ENCODE measurements at places on chromosomes 1 and 21.
A peak's percentile ranks its signal among the peaks of the same experiment; 100 is the strongest.

- no peak for DNase-seq
These were observed 184.9 kb upstream of the ATP1B1 start for GRCh38 chr1:168921629-168922028.

DNA sequence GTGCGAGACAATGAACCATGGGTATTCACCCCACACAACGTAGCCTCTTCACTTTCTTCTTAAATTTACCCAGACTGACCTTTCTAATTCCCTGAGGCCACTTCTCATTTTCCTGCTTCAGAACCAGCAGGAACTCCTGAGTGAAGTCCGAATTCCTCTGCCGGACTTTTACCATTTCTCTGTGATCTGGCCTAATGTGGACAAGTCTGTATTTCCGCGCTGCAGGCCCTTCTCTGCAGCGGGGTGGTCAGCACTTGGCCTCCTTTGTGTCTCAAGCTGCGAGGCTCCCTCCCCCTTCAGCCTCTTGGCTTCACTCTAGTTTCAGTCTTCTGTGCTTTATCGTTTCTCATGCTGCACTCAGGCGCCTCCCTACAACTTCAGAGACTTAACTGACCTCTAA is 9.4 kb upstream of the CTBS start:
- no peak for DNase-seq

DNA sequence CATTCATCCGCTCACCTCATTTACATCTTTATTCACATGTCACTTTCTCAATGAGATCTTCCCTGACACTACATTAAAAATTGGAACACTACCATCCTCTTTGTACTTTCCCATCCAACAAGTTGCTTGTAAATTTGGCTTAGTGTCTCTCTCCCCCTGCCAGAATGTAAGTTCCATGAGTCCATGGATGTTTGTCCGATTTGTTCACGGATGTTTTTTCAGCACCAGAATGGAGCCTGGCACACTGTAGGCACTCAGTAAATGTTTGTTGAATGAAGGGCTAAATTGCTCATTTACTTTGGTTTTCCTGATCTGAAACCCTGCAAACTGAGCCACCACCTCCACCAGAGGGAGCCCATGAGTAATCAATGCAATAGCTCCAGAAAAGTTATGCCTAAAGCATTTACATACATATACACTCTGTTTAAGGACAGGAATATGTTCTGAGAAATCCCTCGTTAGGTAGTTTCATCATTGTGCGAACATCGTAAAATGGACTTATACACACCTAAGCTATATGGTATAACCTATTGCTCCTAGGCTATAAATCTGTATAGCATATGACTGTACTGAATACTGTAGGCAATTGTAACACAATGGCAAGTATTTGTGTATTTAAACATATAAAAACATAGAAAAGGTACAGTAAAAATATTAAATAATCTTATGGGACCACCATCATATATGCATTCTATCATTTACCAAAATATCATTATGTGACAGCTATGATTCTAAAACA is 2.8 kb upstream of the EYA3 start:
- peak; percentile 83 for DNase-seq

GRCh38 chr1:154186177-154186576 is 5.7 kb downstream of the TPM3 start:
- peak; percentile 73 for DNase-seq

GRCh38 chr1:831522-831921 is 92.2 kb upstream of the SAMD11 start:
- no peak for DNase-seq

DNA sequence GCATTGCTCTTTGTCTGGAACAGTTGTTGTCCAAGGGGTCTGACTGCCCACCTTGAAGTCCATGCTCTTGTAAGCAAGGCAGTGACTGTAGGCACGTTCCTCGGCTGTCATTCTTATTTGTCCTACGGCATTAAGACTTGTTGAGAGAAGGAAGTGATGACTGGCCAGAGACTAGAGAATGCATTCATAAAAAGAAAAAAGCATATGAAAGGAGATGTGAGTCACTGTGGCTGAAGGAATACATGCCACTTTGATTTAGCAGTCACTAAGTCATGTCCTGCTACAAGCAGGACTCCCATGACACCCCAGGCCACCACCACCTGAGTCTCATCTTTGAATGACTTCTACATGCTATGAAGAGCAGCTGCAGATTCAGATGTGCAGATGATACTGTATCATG is 50.5 kb downstream of the CNN3 start:
- DNase-seq, result no peak

DNA sequence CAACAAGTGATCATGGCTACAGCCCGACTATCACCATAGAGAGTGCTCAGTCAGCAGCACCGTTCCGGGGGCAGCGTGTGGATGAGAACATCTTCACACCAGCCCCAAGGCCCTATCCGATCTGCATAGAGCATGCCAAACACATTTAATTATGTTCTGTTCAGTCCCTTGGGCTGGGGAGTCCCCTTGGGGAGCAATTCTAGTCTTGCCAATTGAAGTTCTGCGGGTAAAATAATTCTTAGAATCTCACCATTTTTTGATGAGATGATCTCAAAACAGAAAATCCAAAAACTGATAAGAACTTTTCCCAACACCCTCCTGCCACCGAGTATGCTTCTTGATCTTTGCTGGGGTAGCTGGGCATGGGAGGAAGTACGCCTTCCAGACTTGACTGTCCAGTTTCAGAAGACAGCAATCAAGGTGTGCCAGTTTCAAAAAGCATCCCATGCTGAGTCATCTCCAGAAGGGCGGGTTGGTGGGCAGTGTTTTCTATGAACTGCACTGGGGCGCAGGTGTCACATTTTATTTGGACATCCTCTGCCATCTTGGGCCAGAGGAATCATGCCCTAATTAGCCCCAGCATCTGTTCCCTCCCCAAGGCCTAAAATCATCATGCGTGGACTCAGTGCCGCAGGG is 20.8 kb upstream of the PTPRF start:
- no peak for DNase-seq

- no peak for DNase-seq
These were observed 65.8 kb downstream of the LMO4 start for GRCh38 chr1:87394513-87394912.

GRCh38 chr1:39919545-39919944 is 17.8 kb upstream of the MYCL start:
- DNase-seq, result peak; percentile 75

GRCh38 chr1:206979379-206980043 is 9.3 kb upstream of the FCAMR start:
- DNase-seq, result no peak

GRCh38 chr1:221444346-221444745 is 297.5 kb downstream of the DUSP10 start:
- no peak for DNase-seq

- no peak for DNase-seq
These were observed 113.0 kb upstream of the DAB1 start for GRCh38 chr1:57536749-57537423.

GRCh38 chr1:119327450-119328155 is 41.0 kb upstream of the HAO2 start:
- no peak for DNase-seq

- DNase-seq, result no peak
These were observed 141.7 kb upstream of the SOD1 start for GRCh38 chr21:31517664-31518414.

GRCh38 chr1:215863796-215864195 is 296.7 kb downstream of the KCTD3 start:
- DNase-seq, result no peak

- no peak for DNase-seq
These were observed 320.9 kb upstream of the C1orf87 start for GRCh38 chr1:60394436-60394835.

- DNase-seq, result no peak
These were observed 1.2 kb downstream of the BMP8B start for GRCh38 chr1:39787468-39787867.

DNA sequence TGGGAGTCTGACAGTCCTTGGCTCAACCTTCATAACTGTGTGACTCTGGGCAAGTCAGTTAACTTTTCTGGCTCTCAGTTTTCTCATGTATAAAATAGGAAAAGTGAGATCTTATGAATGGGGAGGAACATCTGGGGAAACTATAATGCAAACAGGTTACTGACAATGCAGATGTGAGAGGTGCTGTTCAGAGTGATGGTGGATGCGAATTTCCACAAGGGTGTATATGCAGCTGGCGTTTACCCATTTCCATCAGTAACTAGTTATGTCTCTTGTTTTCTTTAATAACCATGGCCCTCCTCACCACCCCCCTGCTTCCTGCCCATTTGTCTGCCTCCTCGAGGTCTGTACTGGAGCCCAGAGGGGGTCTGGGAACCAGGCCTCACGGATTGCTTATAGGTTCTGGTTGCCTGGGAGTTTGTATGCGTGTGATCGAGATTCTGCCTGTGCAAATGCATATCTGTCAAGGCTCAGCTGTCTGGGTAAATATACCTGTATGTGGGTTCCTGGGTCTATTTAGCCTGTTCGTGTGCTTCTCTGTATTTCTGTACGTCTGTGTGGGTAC is 44.4 kb downstream of the AHDC1 start:
- DNase-seq, result no peak

- no peak for DNase-seq
These were observed 626 bp downstream of the DYRK3 start for GRCh38 chr1:206635978-206636345.

- DNase-seq, result no peak
These were observed 961 bp upstream of the VCAM1 start for GRCh38 chr1:100718581-100718980.

- DNase-seq, result no peak
These were observed 38.9 kb upstream of the ADARB1 start for GRCh38 chr21:45035477-45035848.

- DNase-seq, result no peak
These were observed 2.0 kb downstream of the TEKT2 start for GRCh38 chr1:36085686-36086526.

DNA sequence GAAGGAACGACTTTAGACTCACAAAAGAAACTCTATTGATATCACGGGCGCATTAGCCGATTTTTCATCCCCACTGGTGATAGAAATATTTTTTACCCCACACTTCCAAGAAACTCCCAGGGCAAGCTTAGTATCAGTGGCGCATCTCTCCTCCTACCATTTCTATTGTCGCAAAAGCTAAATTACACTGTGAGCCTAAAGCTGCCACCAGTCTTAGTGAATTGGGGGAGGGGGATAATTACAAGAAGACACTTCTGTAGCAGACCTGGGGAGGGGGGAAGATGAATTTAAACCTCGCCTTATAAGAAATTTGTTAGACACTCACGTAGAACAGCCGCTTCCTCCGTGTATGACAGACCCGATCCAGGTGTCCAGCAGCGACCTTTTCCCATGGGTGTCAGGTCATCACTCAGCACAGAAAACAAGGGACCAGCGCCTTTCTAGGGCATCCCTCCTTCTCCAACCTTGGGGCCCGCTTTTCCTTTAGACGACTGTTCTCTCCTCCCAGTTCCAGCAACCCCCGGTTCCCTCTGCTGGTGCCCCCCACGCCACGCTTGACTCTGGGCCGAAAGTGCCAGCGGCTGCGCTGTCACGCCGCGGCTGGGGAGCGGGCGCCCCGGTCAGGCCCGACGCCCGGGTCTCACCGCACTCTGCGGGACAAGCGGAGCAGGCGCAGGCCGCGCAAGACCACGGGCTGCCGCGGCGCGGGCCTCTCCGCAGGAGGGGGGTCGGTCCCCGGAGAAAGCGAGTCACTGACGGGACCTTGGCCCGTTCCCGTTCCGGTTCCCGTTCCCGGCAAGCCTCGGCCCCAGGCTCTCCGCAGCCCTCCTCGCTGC is 821 bp downstream of the PHC2 start:
- no peak for DNase-seq

GRCh38 chr1:147628441-147628840 is 41.9 kb downstream of the ACP6 start:
- DNase-seq, result no peak

DNA sequence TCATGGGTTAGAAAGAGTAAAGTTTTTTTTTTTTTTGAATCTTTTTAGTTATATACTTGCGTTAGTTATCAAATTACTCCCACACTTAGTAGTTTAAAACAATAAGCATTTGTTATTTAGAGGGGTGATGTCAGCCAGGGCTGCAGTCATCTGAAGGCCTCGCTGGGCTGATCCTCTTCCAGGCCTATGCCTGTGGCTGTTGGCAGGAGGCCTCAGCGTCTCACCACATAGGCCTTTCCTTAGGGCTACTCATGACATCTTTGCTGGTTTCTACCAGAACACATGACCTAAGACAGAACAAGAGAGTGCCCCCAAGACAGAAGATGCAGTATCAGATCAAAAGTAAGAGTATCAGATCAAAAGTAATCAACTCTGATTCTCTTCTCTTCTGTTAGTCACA is 167.4 kb downstream of the HHAT start:
- no peak for DNase-seq

DNA sequence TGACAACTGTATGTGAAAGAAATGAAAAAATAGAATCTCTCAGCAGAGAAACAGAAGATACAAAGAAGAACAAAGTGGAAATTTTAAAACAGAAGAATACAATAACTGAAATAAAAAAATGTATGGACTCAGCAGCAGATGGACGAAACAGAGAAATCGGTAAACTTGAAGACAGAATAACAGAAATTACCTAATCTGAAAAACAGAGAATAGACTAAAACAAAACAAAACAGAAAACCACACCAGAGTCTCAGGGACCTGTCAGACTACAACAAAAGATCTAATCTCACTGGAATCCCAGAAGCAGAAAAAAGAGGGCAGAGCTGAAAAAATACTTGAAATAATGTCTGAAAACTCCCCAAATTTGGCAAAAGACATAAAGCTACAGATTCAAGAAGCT is 83.0 kb downstream of the ZSWIM5 start:
- DNase-seq, result no peak

GRCh38 chr1:211800925-211801607 is 29.5 kb downstream of the LPGAT1 start:
- no peak for DNase-seq

- DNase-seq, result no peak
These were observed 522 bp downstream of the TMEM59 start for GRCh38 chr1:54052431-54052933.

DNA sequence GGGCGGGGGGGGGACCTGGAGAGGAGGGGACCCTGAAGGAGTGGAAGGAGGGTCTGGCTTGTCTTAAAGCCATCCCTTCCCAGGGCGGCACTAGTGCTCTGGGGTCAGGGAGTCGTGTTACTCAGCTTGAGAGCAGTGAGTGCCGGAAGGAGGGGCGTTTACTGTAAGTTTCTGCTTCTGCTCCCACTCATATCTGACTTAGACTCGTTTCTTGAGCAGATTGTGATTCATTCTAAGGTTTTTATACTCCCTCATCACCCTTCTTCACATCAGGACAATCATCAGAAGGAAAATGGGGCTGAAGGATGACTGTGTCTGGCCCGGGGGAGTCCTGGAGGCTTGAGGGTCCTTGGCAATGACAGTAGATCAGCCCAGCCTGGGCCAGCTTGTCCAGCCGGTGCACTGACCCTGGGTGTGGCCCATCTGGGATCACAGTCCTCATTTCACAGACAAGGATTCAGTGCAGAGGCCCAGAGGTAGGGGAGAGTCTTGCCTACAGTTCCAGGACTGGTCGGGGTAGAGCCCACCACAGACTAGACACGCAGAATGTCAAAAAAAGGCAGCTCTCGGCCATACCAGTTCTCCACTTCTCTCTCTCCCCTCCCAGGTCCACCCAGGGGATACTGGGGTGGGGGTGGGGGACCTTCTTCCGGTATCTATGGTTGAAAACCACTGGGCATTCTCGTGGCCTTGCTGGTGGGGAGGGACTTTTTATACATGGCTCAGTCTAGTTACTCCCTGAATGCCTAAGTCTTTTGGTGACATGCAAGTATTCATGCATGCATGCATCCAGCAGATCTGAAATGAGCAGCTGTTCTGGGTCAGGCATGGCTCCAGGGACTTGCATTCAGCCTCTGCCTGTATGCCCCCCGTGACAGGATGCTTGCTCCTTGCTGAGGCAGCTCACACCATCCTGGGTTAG is 5.1 kb downstream of the TNFRSF8 start:
- no peak for DNase-seq

- DNase-seq, result no peak
These were observed 23.5 kb upstream of the LRRN2 start for GRCh38 chr1:204709021-204709420.

- DNase-seq, result no peak
These were observed 2.4 kb downstream of the IRF6 start for GRCh38 chr1:209803568-209803967.

All from CD4-positive, alpha-beta T cell treated with Interleukin-4 for 1 hour (primary cell).